ENCODE measurements at places on chromosomes 6 and 20.

DNA sequence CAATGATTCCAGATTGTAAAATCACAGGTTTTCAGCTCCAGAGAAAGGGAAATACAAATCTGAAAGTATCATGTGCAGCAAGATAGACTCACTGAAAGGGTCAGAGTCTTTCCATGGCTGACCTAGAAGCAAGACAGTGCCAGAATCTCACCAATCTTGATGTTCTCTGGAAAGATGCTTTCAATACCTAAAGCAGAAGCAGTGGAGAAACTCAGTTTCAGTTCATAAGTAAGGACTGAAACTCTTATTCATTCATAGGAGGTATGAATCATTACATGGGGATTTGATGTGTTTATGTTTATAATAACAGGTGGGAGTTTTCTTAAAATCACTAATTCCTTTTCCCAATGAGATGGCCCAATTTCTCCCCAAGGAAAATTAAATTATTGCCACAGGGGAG is 42.5 kb downstream of the SLC2A12 start:
- DNase-seq, result no peak

- no peak for DNase-seq
Observed at GRCh38 chr6:161058741-161059140, 67.2 kb downstream of the MAP3K4 start.

DNA sequence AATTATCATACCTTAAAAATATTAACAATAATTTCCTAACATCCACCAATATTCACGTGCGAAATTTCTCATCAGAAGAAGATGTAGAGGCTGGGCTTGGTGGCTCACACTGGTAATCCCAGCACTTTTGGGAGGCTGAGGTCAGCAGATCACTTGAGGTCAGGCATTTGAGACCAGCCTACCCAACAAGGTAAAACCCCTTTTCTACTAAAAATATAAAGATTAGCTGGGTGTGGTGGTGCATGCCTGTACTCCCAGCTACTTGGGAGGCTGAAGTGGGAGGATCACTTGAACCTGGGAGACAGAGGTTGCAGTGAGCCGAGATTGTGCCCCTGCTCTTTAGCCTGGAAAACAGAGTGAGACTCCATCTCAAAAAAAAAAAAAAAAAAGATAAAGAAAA is 36.1 kb upstream of the JAG1 start:
- no peak for DNase-seq

DNA sequence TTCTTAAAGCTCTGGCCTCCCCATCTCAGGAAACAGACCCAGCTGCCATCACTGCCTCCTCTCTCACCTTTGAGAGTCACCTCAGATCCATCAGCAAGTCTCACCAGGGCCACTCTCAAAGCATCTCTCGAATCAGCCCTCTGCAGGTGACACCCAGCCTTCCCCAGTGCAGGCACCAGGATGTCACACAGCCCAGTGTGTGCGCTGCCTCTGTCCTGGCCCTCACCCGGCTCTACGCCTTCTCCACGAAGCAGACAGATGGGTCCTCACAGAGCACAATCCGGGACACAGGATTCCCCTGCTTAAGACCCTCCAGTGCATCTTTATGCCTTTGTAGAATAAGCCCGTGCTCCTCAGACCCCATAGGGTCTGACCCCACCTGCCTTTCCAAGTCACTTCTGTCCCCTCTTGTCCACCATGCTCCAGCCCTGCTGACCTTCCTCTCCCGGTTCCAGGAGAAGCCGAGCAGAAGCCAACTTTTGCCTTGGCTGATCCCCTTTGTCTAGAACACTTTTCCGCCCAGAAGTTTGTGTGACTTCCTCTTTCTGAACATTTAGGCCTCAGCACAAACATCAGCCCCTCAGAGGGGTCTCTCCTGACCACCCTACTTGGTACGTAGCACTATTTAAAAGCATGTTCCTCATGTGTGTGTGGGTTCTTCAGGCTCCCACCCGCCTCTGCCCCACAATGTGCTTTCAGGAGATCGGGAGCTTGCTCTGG is 60.2 kb downstream of the PSMG4 start:
- DNase-seq, result no peak

DNA sequence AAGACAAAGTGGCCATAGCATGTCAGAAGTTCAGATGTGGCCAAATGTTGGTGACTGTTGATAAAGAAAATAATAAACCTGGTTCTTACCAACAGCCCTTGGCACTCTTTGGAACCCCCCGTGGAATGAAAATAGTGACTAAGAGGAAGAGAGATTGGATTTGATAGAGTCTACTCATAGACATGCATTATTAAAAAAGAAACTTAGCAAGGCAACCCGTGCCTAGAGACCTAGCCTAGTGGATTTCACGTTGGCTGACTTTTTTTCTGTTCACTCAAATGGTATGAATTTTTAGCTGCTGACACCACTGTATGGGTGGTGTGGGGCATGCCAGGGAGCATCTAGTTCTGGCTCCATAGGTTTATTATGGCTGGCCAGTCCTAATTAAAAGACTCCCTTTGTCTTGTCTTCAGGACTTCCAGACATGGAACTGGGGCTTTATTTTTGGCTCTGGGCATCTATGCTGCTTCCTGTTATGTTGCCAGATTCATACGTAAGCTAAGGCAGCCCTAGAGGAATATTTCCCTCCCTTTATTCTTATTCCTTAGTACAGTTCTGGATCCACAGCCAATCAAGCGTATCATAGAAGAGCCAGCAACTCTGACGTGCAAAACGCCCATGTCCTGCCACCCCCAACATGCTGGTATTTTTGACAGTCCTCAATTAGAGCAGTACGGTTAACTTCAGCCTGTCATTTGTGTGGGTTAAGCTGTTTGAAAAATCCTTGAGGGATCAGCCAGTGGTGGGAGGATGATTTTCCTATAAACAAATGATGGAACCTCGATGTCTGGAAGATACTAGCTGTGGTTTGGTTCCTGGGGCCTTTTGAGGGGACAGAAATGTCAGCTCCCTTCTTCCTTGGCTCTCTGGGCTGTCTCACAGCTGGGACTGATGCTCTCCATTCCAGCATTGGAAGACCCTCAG is 127.5 kb downstream of the ISM1 start:
- no peak for DNase-seq

- DNase-seq, result no peak
Observed at GRCh38 chr6:111978532-111979149, 75.3 kb upstream of the CCN6 start.

- no peak for DNase-seq
Observed at GRCh38 chr20:50320901-50321796, 130.5 kb downstream of the CEBPB start.

DNA sequence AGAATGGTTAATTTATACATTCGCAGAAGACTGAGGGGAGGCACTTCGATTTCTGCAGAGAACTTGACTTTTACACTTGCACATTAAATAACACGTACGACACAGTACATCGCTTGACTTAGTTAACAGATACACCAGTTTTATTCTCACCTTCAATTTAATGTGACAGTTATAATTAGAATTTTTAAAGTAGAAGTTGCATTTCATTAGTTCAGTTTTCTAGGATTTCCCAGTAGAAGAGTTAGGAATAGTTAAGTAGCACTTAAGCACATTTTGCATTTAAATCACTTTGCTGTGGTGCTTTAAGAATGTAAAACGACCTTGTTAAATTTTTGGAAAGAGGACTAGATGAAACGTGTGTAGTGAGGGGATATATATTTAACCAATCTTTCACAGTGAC is 1.6 kb upstream of the BEND3 start:
- no peak for DNase-seq

DNA sequence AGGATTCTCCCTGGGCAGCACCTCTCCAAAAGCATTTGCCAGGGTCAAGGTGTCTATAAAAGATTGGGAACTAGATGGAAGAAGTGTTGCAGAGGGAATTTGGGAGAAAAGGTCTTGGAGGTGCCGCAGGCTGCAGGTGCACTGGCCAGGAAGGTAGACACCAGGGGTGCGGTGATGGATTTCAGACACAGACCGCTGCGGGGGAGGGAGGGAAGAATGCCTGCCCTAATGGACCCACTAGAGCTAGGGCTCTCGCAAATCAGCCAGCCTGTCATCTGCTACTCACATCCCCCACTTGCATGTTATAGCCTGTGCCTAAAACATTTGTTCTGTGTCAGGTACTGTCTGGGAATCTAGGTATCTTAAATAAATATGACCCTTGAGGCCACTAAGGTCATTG is 193.6 kb upstream of the SLC24A3 start:
- DNase-seq, result no peak

GRCh38 chr6:3306848-3307247 is 48.1 kb downstream of the PSMG4 start:
- no peak for DNase-seq

- no peak for DNase-seq
Observed at GRCh38 chr6:31587791-31588777, 2.0 kb downstream of the LST1 start.

DNA sequence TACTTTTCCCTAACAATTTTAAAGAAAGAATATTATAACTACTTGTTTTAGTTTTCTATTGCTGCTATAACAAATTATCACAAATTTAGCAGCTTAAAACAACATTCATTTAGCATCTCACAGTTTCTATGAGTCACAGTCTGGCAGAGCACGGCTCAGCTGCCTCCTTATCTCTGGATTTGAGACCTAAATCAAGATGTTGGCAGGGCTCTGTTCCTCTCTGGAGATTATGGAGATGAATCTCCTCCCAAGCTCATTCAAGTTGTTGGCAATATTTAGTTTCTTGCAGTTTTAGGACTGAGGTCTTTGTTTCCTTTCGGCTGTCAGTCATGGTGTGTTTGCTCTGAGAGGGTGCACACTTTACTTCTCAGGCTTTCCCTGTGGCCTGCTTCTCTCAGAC is 1065.8 kb upstream of the EYS start:
- no peak for DNase-seq

GRCh38 chr6:17585766-17586490 is 14.2 kb upstream of the FAM8A1 start:
- no peak for DNase-seq

DNA sequence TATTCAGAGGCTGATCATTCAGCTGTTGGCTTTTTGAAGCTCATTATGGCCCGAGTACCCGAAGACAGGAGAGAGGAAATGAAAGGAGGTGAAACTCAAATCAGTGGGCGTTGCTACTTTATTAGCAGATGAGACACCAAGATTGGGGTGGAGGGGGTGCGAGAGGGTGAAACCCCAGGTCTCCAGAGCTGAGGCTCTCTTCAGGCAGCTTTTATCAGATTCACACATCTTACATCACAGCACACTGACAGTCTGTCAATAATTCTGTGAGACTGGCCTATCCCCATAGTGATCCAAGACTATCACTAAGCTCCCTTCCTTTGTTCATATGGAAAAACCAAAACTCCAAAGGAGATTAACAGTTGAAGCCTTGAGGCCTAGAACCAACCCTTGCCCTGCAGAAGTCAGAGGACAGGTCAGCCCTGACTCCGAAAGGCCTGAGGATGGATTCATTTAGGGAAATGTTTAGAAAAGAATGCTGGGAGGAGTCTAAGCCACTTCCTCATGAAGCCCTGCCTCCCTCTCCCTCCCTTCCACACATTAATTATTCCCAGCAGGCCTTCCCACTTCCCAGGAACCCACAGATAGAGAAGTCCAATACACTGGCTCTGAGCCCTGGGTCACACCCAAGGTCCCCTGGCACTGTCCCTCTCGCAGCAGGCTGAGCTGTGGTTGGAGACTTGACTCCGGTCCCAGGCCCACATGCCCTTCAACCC is 23.2 kb downstream of the TRERF1 start:
- DNase-seq, result no peak

DNA sequence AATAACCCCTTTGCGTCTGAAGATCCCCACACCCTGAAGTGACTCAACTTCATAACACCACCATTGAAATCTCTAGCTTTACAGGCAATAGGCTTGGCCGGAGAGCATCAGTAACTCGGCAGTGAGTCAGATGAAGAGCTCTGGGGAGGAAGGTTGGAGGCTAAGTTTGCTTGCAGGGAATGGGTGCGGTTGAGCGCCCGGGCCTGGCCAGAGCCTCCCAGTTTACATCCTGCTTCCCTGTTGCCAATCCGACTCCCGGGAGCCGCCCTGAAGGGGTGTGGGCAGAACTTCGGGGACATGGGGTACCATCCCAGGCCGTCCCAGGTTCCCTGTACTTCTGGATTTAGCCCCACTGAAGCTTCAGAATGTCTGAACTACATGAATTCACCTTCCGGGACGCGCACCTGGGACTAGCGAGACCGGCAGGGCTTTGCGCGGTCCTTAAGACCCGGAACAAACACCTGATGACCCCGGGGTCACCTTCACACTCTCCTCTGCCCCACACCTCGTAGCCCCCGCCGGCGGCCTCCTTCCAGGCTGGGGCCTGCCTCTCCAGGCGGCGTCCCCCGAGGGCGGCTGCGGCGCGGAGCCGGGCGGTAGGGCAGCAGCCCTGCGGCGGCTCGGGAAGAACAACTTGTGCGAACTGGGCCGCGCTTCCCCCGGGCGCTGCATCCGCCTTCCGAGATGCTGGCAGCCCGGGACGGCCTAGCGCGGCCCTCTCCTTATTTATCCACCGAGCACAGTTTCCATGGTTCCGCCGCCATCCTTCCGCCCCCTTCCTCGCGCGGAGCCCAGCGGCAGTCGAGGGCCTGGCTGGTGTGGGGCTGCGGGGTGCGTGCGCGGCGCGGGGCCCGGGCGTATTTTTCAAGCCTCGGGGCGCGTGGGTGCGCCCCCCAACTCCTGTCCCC is 56.6 kb upstream of the RREB1 start:
- no peak for DNase-seq

- DNase-seq, result no peak
Observed at GRCh38 chr6:66184091-66184490, 477.1 kb upstream of the EYS start.

DNA sequence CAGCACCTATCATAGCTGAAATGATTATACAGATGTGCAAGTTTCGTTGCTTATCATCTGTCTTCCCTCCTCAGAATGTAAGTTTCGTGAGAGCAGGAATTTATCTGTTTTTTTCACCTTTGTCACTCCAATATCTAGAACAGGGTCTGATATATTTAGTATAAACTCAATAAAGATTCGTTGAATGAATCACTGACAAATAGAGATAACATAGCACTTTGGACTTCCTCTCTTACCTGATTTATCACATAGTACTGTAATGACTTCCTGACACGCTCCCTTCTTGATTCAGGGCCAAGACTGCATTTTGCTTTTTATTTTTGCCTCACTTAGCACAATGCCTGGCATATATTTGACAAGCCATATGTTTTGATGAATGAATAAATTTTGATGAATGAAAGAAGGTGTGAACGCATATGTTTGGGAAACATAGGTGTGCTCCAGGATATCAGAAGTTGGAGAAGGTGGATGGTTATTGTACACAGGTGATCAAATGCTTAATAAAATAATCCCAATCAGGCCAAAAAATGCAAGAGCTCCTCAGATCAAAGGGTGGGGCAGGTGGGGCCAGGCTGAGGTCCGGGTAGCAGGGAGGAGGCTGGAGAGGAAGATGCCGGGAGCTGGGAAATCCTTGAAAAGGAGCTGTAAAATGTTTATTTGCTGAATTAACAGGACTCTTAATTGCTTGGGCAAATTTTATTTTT is 33.0 kb downstream of the PIM1 start:
- no peak for DNase-seq

- no peak for DNase-seq
Observed at GRCh38 chr6:119348096-119348747, 1.3 kb downstream of the MAN1A1 start.

- DNase-seq, result no peak
Observed at GRCh38 chr6:102066301-102066700, 672.8 kb downstream of the GRIK2 start.

- no peak for DNase-seq
Observed at GRCh38 chr6:5619249-5619648, 357.9 kb downstream of the FARS2 start.
